ENCODE measurements at places on chromosomes 6 and 20.
A peak's percentile ranks its signal among the peaks of the same experiment; 100 is the strongest.

- DNase-seq = no peak
These were observed 164.1 kb downstream of the TFAP2A start for GRCh38 chr6:10250655-10251220.

GRCh38 chr6:29726001-29726400 is 2.8 kb downstream of the HLA-F start:
- no peak for DNase-seq

GRCh38 chr6:169568314-169569087 is 133.3 kb downstream of the WDR27 start:
- no peak for DNase-seq

DNA sequence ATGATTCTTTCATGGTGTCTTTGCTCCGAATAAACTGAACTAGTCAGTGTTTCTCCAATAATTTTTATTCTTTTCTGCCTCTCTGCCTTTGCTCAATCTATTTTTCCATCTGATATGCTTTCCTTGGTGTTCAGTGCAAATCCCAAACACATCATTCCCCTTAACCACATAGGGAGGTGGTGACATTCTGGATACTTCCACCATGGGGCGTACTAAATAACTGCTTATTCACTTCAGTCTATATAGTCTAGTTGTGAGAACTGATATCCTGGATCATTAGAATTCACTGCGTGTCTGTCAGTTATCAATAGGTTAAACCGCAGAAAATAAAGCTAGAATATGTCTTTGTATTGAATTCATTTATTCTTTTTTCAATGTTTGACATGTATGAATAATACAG is 83.1 kb downstream of the KCNQ5 start:
- DNase-seq = no peak

DNA sequence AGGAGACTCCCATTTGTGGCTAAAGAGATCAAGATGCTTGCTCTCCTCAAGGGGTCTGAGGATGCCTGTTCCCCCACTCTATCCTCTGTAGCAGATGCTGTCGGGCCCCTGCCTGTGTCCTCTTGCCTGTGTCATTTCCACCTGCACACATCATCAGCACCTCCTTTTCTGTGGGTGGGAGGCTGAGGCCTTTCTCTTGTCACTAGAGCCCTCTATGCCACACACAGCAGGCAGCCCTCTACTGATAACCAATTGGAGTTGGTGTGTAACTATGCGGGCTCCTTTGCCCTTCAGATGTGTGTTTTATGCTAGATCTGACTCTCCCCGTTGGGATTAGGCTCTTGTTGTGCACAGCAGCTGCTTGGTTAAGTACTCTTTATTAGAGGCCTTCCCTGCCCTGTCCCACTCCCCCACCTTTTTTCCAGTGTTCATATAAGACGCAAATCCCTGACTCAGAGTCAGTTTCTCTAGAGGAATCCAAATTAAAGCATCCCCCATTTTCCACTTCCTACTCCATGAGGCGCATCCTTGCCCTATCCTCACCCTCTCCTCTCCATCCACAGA is 7.7 kb downstream of the TREML2 start:
- no peak for DNase-seq

GRCh38 chr6:155121699-155122098 is 126.6 kb downstream of the TIAM2 start:
- DNase-seq = no peak

DNA sequence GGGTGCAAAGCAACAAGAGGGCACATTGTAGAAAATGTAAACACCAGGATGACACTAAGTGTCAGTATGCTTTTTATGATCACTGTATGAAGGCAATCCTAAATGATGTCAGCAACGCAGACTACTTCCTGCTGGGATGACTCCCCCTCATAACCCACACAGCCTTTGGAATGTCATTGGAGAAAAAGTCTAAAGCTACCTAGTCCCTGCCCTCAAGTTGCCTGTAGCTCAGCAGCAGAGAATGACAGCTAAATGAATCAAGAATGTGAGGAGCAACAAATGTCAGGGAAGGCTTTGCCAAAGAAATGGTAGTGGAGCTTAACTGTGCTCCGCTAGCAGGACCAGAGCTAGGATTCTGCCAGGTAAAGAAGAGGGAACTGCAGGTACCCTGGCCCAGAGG is 555.6 kb downstream of the CD83 start:
- DNase-seq = no peak

DNA sequence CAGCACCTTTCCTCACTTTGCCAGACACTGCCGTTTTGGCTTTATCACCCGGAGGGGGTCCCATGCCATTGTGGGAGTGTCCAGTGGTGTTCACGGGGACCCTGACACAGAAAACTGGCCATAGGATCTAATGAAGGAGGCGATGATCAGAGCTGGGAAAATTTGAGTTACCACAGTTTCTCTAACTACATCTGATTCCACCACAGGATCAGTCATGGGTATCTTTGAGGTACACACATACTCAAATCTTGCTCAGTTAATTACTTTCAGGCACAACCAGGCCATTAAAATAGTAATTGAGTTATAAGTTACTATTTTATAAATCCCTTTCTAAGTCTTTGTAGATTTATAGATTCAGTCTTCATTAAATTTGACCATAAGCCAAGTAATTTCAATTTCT is 215.1 kb downstream of the PRL start:
- no peak for DNase-seq

- no peak for DNase-seq
These were observed 166.3 kb upstream of the SULF2 start for GRCh38 chr20:47951521-47951971.

GRCh38 chr20:41746635-41747034 is 128.5 kb upstream of the CHD6 start:
- no peak for DNase-seq

DNA sequence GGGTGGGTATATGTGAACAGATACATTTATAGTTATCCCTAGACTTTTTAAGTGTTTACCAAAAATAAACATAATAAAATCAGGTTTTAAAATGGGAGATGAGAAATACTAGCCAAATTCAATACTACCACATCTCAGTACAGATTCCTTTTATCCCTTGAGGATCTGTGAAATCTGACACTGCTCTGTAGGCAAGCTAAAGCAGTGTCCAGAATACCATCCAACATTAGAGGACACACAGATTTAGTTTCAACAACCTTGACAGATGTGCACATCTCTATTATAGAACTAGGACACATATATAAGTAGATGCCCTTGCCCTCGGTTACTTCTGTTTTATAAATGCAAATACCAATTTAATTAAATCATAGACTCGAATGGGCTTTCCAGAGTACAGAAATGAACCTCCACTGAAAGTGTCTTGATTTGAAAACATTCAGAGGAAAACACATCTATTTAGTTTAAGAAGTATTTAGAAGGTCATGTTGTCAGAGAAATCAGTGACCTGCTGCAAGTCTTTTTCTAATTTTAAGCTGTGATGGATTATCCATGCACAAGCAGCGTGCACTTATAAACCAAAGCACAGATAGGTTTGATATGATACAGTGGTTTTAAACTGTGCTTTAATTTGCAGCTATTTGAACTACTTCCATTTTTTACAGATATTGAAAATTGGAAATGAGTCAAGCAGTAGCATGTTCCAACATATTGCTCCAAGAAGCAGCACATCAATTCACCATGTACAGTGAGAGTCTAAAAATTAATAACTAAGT is 156.3 kb upstream of the EPHA7 start:
- DNase-seq = no peak

DNA sequence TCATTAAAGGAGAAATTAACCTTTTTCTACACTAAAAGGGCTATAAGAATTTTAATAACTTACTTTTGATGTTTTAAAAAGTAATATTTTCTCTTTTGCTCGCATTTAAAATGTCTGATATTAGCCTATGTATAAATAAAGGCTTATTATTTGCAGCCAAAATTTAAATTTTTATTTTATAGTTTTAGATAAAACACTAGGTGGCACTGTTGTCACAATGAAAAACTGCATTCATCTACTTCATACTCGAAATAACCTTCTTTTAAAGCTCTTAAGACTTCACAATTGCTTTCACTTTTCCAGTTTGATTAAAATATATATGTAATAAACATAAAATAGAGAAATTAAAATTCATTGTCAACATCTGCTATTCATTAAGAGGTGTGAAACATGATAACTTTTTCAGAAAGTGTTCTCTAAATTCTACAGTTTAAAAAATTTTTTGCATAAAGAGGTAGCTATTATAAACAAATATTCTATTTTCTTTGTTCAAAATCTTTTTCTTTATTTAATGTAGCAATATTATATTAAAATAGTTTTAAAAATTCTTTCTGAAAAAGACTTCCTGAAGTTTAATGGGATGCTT is 78.8 kb upstream of the DEFB112 start:
- DNase-seq = no peak

DNA sequence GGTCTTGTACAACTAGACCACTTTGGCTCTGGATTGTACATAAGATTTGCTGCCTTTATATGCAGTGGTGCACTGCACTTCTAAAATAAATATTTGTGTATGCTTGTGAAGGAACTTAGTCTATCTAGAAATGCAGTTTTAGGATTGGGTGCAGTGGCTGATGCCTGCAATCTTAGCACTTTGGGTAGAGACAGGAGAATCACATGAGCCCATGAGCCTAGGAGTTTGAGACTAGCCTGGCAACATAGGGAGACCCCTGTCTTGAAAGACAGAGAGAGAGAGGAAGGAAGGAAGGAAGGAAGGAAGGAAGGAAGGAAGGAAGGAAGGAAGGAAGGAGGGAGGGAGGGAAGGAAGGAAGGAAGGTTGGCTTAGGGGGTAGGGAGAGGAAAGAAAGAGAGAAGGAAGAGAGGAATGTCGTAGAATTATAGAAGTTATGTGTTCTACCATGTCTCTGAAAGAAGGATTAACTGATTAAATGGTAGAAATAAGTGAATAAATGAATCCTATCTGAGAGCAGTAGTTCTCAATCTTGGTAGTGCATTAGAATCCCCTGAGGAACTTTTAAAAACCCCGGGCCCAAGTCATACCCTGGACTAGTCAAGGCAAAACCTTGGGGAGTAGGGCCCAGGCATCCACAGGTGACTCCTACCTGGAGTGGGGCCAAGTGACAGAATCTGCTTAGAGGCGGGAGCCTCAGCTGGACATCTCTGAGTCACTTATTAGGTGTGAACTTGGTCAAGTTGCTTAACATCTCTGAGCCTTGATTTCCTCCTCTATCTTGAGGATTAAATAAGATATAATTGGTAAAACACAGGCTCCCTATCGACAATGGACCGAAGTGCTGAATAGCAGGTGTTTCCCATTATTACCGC is 130.3 kb downstream of the ZNF217 start:
- no peak for DNase-seq

- no peak for DNase-seq
These were observed 1.1 kb downstream of the SNPH start for GRCh38 chr20:1267161-1267560.

DNA sequence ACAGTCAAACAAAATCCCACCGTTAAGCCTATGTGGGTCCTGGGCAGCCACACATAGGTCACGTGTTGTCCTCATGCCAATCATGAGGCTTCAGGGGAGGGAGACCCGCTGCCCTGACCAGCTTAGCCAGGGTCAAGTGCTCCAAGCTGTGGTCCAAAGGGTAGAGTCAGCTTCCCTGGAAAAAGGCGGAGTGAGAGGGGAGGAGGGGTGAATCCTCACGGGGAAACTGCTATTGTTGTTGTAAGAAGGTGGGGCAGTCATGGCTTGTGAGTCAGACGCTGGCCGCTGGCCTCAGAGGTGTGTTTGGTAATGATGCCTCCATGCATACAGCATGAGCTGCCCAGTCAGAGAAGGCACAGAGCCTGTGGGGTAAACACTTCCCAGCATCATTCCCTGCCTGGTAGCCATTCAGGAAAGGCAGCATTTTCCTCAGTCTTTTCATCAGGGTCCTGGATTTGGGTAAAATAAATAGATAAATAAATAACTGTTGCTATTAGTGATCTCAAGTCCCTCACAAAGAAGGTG is 8.7 kb downstream of the CST3 start:
- no peak for DNase-seq

DNA sequence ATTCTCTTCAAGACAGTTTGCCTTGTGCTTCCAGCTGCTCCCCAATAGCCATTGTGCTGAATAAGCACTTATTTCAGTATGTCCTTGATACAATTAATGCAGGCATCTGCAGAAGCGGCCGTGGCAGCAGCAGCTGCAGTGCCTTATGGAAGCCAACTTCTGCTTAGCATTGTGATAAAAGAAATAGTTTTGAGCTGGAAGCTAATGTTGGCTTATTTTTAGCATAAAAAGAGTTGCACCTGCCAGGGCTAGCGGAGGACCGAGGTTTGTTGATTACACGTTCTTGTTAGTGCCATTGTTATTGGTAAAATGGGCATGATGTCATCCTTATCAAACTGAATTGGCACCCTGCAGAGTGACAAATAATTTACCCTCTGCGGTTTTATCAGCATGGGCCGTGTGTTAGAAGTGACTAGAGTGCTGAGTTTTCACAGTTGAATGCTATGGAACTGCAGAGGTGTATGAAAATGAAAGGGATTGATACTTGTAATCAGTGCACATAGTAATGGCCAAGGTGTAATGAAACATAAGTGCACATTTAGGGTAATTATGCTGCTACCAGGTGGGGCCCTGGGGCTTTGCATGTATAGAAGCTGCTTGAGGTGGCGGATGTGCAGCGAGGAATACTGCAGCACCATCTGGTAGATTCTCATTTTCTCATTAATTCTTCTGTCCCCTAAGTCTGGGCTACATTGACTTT is 334.3 kb downstream of the CDKAL1 start:
- DNase-seq = peak; percentile 96

DNA sequence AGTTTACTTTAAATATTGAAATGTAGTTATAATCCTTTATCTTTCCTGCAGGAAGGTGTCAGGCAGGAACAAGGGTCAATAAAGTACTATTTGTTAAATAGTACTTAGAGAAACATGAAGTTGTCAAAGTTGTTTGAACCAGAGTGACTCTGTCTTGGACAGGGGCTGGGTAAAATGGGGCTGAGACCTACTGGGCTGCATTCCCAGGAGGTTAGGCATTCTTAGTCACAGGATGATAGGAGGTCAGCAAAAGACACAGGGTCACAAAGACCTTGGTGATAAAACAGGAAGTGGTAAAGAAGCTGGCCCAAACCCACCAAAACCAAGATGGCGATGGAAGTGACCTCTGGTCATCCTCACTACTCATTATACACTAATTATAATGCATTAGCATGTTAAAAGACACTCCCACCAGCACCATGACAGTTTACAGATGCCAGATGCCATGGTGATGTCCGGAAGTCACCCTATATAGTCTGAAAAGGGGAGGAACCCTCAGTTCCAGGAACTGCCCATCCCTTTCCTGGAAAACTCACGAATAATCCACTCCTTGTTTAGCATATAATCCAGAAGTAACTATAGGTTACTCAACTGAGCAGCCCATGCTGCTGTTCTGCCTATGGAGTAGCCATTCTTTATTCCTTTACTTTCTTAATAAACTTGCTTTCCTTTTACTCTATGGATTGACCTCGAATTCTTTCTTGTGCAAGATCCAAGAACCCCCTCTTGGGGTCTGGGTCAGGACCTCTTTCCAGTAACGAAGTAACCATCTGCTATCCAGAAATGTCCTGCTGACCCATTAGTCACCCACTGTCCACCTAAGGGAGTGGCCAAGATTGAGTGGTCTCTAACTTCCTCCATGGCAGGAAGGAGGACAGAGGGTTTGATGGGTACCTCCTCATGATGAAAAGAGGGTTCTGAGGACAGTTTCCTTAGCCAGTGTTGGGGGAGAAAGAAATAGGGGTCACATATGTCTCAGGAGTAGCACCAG is 19.6 kb downstream of the SLC22A2 start:
- DNase-seq = no peak
